ENCODE measurements at places on chromosomes 5 and 9. TPM values are rescaled to one million over a fixed set of nuclear protein-coding genes. Genes with fewer than 3 reads are reported as not detected.
A peak's percentile ranks its signal among the peaks of the same experiment; 100 is the strongest.

Gene SUSD1
- 25.1 TPM for total RNA-seq

Gene GABRA1
- total RNA-seq = not detected

DNA sequence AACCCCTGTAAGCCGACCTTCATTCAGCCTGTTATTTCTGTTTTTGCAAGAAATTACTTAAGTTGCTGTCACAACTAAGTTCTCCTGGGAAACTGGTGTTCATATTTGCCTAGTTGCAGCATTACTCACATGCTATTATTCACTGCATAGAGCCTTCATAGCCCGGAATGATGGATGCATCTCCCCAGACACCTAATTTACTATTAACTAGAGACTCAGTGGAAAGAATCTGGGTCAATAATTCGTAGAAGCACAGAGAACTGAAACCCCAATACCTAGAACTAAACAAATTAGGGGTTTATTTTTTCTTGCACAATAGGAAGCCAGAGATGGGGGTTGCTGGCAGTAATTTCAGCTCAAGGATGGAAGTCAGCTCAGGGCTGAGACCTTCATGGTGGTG lies 45.7 kb upstream of the FAM170A start:
- no peak overlapping the region for H3K27ac ChIP-seq
- no peaks in the 10 kb centered on the region for H3K36me3 ChIP-seq
- no peaks in the 10 kb centered on the region for H3K4me1 ChIP-seq
- H3K27me3 ChIP-seq = no peaks in the 10 kb centered on the region
- no peak for DNase-seq

DNA sequence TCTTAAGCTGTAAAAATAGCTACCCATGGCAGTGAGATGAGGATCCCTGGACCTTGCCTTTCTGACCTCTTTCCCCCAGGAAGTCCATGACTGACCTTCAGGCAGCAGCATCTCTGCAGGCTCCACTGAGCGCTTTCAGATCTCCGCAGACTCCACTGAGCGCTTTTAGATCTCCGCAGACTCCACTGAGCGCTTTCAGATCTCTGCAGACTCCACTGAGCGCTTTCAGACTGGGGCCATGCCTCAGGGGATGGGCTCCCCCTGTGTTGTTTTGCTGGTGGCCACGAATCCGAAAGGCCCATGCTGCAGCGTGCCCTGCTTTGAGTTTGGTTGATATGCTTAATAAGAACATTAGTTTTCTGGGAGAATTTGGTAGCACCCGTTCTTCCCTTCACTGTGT lies 254.2 kb downstream of the FANCC start:
- no peaks in the 10 kb centered on the region for H3K27me3 ChIP-seq
- no peak for DNase-seq
- H3K4me3 ChIP-seq = no peak overlapping the region
- H3K4me1 ChIP-seq = no peaks in the 10 kb centered on the region
- no peaks in the 10 kb centered on the region for H3K36me3 ChIP-seq

Gene CENPK
- 31.4 TPM for total RNA-seq

Gene FBP2
- not detected for total RNA-seq

DNA sequence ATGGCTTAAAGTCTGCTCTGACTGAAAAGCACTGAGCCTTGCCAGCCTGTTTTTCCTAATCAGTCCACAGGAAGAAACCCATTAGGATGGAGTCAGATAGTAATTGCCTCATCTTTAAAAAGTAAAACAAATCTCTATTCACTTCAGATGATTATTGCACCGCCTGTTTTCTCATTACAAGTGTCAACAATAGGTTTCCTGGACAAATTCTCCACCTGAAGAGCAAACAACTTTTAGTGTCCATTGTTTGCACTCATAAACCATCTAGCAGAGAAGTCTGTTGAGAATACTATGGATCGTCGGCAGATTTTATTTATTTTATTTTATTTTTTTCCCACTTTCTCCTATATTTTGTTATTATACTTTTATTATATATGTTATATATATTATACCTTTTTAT lies 20.3 kb downstream of the C5orf63 start:
- H3K27me3 ChIP-seq = no peaks in the 10 kb centered on the region
- no peaks in the 10 kb centered on the region for H3K36me3 ChIP-seq
- no peak overlapping the region for H3K4me3 ChIP-seq
- no peak overlapping the region for H3K27ac ChIP-seq
- DNase-seq = no peak
- H3K4me1 ChIP-seq = no peaks in the 10 kb centered on the region

- no peaks in the 10 kb centered on the region for H3K4me1 ChIP-seq
- no peak overlapping the region for H3K27ac ChIP-seq
- H3K4me3 ChIP-seq = no peak overlapping the region
- DNase-seq = no peak
- no peaks in the 10 kb centered on the region for H3K36me3 ChIP-seq
Measured at GRCh38 chr5:141597394-141597793, 21.4 kb downstream of the DIAPH1 start.

GRCh38 chr5:136686192-136686872 lies 321.0 kb upstream of the TRPC7 start:
- no peak for DNase-seq
- H3K27me3 ChIP-seq = no peaks in the 10 kb centered on the region
- H3K4me1 ChIP-seq = no peaks in the 10 kb centered on the region
- H3K27ac ChIP-seq = no peak overlapping the region

DNA sequence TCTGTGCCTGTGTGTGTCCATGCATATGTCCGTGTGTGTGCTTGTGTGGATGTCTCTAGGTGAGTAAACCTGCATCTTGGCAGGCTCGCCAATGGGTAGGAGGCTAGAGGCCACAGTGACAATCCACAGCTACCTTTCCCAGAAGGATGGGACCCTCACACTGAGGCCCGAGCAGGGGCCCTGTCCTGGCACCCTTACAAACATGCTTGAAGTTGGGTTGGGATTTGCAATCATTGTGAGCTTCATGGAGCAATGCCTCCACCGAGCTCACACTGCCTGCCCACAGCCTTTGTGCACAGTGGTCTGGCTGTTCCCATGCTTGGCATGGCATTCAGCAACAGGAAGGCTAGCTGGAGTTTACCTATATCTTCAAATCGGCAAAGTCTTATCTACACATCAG lies 311.1 kb upstream of the IRX1 start:
- no peak overlapping the region for H3K4me3 ChIP-seq
- no peaks in the 10 kb centered on the region for H3K36me3 ChIP-seq
- no peak for DNase-seq
- H3K27ac ChIP-seq = no peak overlapping the region
- H3K4me1 ChIP-seq = no peaks in the 10 kb centered on the region

Gene RETREG1
- total RNA-seq = 49.9 TPM

DNA sequence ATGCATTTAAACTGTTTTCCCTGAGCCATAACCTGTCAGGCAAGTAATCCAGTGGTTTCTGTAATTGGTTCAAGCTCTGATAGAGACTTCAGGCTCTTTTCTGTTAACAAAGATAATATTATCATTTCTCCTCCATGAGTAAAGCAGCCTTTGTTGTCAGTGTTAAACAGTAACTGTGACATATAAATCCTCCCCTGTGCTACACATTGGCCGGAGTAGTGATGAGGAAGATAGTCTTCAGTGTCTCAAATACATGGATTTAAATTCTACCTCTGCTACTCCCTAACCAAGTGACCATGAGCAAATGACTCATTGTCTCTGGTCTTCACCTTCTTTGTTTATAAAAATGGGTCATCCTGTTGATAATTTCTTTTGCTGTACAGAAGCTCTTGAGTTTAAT lies 615.5 kb upstream of the CHD1 start:
- H3K4me1 ChIP-seq = no peaks in the 10 kb centered on the region
- no peaks in the 10 kb centered on the region for H3K27me3 ChIP-seq
- no peak for DNase-seq
- H3K27ac ChIP-seq = no peak overlapping the region
- no peak overlapping the region for H3K4me3 ChIP-seq

DNA sequence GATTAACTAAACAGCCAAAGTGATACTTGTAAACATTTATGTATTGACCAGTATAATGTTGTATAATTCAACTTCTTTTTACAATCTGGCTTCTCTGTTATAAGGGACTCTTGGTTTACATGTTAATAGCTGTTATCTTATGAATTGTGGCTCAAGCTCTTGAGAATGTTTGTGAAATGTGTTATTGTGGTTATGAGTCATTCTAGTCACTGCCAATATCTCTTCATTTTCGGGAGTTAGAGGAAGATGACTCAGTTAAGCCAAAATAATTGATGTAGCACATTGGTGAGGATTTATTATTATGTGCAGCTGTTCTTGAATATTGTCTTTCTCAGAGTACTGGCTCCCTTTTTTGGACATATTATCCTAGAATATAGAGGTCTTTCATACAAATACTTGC lies 655.2 kb upstream of the RIOK2 start:
- H3K36me3 ChIP-seq = no peaks in the 10 kb centered on the region
- DNase-seq = no peak
- no peaks in the 10 kb centered on the region for H3K4me1 ChIP-seq
- no peak overlapping the region for H3K27ac ChIP-seq

Gene SYNPO
- total RNA-seq = 32.4 TPM

- DNase-seq = peak; percentile 38
- H3K27me3 ChIP-seq = no peaks in the 10 kb centered on the region
Measured at GRCh38 chr5:5421149-5421960, 1.1 kb upstream of the ICE1 start.

GRCh38 chr5:44747396-44747795 lies 61.4 kb upstream of the MRPS30 start:
- H3K4me3 ChIP-seq = no peak overlapping the region
- no peak for DNase-seq
- no peaks in the 10 kb centered on the region for H3K27me3 ChIP-seq
- no peak overlapping the region for H3K27ac ChIP-seq
- no peaks in the 10 kb centered on the region for H3K4me1 ChIP-seq

Gene PCA3
- total RNA-seq = not detected

Gene PDZD2
- total RNA-seq = 1.8 TPM

DNA sequence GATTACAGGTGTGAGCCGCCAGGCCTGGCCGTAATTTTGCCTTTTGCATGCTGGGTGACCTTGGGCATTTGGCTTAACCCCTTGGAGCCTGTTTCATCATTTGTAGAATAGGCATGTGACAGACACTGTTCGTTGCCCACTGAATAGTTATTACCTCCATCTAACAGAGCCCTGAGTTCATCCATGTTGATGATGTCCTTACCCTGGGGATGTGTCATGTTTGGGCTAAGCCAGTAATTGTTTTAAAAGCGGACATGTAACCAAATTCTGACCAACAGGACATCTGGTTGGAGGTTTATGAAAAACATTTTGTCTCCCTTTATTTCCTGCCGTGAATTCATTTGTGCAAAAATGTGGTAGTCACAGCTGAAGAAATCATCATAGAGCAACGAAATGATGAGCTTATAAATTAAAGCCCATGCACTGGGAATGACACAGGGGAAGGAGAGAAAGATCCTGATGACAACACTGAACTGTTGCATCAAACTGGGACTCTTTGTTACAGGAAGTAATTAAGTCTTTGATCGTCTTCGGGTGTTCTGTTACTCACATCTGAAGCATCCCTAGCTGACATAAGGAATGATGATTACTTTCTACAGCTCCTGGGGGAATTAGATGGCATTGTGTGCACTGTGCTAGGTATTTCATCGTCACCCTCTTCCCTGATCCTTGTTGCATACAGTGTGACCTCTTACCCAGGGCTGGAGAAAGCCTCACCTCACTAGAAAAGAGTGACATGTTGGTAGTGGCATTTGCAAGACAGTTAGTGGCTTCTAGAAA lies 117.8 kb downstream of the FGF18 start:
- no peaks in the 10 kb centered on the region for H3K36me3 ChIP-seq
- no peak for DNase-seq
- no peaks in the 10 kb centered on the region for H3K27me3 ChIP-seq
- no peaks in the 10 kb centered on the region for H3K4me1 ChIP-seq

- H3K4me3 ChIP-seq = peak overlapping the region; percentile 99
- no peaks in the 10 kb centered on the region for H3K27me3 ChIP-seq
- no peaks in the 10 kb centered on the region for H3K36me3 ChIP-seq
Measured at GRCh38 chr9:132945186-132946130, 1.0 kb upstream of the TSC1 start.

Gene ARHGEF37
- 11.9 TPM for total RNA-seq

DNA sequence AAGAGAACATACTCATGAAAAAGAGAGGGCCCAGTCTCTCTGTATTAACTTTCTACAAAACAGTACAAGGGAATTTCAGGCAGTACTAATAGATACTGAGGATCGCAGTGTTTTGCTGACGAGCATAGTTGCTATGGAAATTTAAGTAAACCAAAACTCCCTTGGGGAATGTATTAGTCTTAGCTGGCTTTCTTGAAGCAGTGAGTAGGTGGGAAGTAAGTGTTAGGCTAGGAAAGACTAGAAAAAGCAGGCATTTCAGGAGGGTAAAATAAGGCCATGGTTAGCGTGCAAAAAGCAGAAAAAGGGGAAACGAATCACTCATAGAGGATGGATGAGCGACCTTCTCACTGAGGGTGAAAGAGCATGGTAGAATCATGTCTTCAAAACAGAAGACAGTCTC lies 84.3 kb upstream of the ACTBL2 start:
- H3K4me3 ChIP-seq = no peak overlapping the region
- no peak for DNase-seq
- H3K36me3 ChIP-seq = no peaks in the 10 kb centered on the region
- H3K27me3 ChIP-seq = no peaks in the 10 kb centered on the region
- H3K4me1 ChIP-seq = no peaks in the 10 kb centered on the region

DNA sequence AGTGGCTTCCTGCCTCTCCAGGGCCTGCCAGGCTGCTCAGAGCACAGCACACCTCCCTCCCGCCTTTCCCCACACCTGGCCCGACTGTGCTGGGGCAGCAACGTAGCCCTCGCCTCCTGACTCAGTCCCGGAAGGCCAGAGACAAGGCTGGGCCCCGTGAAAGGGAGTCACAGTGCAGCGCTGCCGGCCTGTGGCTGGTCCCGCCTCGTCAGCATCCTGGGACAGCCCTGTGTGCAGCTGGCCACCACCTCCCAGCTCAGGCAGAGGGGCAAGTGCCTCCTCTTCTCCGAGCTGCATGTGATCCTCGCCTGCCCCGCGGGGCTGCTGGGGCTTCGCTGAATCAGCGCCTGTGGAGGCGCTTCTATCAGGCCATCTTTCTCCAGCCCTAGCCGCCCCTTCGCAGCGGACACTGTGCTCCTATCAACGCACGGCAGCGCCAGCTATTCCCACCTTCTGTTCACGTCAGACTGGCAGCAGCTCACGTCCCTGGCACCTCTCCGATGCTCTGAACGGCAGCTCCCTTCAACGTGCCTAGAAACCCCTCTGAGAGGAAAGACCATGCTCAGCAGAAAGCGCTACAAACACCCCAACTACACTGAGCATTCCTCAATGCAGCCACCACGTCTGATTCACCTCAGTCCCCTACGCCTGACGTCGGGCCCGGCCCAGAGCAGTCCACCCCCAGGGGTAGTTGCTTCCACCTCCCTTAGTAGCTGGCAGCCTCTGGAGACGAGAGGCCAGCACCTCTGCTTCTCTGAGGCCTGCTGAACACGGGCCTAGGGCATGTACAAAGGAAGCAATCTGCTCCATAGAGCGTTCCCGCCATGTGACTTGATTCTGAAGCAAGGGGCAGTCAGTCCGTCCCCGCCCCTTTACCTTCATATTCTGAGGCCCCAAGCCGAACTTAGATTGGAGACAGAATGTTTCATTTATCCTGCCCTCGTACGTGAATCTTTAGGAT lies 78.8 kb downstream of the GPR21 start:
- no peak overlapping the region for H3K4me3 ChIP-seq
- H3K4me1 ChIP-seq = no peaks in the 10 kb centered on the region
- H3K36me3 ChIP-seq = no peaks in the 10 kb centered on the region

- no peaks in the 10 kb centered on the region for H3K36me3 ChIP-seq
- no peaks in the 10 kb centered on the region for H3K27me3 ChIP-seq
- no peak overlapping the region for H3K27ac ChIP-seq
- peaks cover 4% of the 10 kb centered on the region for H3K4me1 ChIP-seq
- no peak for DNase-seq
Measured at GRCh38 chr9:136554870-136555269, 9.0 kb upstream of the NOTCH1 start.

Measured in colonic mucosa (tissue), 4 donors.